ENCODE measurements at places on chromosomes 7 and 10.

GRCh38 chr7:121561717-121562116, 165.6 kb upstream of the FAM3C start:
- DNase-seq = no peak

GRCh38 chr7:73356159-73356558, 28.2 kb downstream of the FKBP6 start:
- DNase-seq = no peak

DNA sequence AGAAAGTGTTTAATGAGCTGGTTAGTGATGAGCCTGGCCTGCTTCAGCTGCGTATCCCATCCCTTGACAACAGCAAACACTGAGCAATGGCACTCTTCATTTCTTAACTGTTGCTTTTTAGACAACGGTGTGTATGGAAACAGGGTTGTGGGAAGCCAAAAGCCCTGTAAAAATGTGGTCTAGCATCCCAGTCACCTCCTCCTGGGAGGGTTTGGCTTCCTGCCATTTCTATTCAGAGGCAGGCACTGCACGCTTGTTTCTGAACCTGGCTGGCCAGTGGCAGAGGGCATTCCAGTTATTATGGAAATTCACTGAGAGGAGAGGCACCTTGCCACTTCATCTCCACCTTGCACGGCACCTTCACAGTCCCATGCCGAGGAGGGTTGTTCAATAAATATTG, 123.0 kb upstream of the ADARB2 start:
- no peak for DNase-seq

GRCh38 chr10:18797286-18797685, 138.1 kb downstream of the ARL5B start:
- no peak for DNase-seq

GRCh38 chr7:19290968-19291367, 145.7 kb upstream of the FERD3L start:
- no peak for DNase-seq

DNA sequence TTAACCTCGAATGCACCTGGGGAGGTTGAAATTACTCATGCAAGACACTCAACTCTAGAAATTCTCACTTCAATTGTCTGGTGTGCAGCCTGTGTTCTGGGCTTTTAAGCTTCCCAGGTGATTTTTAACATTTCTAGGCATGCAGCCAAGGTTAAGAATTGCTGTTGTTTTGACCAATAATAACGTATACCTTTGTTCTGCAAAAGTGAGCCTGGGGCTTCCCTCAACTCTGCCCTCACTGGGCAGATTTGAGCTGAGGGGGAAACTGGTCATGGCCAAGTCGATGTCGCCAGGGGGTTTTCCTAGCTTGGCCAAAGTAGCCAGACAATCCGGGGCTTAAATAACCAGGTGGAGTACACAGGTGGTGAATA, 568 bp downstream of the PRSS2 start:
- DNase-seq = no peak

Measured in stimulated activated CD4-positive, alpha-beta T cell treated with anti-CD3 and anti-CD28 coated beads, Interleukin-4, amount 100 ng/mL, for 1 hour (primary cell).